ENCODE measurements at places on chromosomes 1 and 21. TPM values are rescaled to one million over a fixed set of nuclear protein-coding genes. Genes with fewer than 3 reads are reported as not detected.

The SH2D5 gene
- not detected for total RNA-seq

The OXCT2 gene
- total RNA-seq, result 0.73 TPM

The OR2T11 gene
- total RNA-seq, result 0.21 TPM

The GBP1 gene
- total RNA-seq, result 46.3 TPM

The PEX19 gene
- total RNA-seq, result 36.2 TPM
